Fibroblast of lung (primary cell): ENCODE measurements at places on chromosomes 11 and 22.
A peak's percentile ranks its signal among the peaks of the same experiment; 100 is the strongest.

DNA sequence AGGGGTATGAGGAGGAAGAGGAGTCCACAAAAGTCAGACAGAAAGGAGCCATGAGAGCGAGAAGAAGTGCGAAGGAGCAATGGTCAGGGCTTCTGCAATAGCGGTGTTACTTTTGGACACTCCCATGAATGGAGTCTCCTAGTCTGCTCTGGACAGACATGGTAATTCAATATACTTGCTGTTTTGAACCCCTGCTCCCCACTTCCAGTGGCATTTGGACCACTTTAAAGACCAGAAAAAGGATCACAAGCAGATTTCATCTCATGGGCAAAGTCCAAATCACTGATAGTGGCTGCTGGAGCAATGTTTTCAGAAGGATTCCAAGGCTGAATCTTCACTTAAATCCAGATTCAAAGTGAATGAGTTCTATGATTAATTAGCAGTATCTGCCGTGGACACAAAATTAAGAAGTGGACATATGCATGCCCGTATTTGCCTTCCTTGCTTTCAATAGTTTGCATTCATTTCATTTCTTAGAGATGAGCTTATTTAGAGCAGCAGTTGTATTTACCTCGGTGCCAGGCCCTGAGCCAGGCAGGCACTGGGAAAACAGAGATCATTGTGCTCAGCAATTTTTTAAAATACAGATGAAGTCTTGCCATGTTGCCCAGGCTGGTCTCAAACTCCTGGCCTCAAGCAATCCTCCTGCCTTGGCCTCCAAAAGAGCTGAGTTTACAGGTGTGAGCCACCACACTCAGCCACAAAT lies 72.0 kb downstream of the SLC1A2 start:
- no peak for DNase-seq

DNA sequence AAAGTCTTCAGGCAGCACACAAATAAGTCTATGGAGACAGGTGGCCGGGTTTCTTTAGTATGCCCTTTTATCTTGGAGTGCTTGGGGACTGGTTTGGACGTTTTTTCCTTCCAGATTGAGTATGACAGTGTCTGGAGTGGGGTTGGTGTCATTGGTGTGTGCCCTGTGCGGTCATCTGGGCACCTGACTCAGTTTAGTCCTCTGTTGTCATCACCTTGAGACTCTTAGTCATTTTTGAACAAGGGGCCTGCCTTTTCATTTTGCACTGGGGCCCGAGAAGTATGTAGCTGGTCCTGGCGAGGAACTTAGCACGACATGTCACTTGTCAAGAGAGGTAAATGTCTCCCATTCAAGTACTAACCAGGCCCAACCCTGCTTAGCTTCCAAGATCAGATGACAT lies 27.2 kb upstream of the MYO18B start:
- no peak for DNase-seq

GRCh38 chr11:1803246-1803645 lies 31.5 kb upstream of the SYT8 start:
- no peak for DNase-seq

DNA sequence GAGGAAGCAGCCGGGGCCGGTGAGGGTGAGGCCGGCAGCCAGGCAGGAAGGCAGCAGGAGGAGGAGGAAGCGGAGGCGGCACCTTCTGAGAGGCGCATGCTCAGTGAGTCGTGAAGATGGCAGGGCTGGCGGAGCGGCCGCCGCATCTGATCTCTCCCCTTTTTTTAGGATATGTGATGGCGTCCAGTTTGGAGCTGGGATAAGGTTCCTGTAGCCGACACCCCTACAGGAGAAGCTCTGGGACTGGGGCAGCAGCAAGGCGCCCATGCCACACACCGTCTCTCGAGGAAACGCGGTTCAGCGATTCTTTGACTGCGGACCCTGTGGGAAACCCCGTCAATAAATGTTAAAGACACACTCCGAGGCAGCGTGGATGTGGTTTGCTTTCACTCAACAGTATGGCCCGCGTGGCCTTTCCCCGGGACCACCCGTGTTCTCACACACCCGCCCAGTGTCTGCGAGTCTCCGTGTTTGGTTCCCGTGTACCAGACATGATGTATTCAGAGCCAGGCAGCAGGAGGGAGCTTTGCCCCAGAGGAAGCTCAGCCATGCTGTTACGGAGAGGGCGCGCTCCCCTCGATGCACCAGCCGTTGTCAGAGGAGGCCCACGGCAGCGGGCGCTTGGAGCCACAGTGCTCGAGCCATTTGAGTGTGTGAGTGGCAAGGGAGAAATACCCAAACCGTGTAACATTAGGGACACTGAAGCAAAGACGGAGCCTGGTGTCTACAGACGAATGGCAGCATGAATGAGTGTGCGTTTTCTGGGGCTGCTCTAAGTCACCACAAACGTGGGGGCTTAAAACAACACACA lies 27.7 kb upstream of the PARVB start:
- no peak for DNase-seq

DNA sequence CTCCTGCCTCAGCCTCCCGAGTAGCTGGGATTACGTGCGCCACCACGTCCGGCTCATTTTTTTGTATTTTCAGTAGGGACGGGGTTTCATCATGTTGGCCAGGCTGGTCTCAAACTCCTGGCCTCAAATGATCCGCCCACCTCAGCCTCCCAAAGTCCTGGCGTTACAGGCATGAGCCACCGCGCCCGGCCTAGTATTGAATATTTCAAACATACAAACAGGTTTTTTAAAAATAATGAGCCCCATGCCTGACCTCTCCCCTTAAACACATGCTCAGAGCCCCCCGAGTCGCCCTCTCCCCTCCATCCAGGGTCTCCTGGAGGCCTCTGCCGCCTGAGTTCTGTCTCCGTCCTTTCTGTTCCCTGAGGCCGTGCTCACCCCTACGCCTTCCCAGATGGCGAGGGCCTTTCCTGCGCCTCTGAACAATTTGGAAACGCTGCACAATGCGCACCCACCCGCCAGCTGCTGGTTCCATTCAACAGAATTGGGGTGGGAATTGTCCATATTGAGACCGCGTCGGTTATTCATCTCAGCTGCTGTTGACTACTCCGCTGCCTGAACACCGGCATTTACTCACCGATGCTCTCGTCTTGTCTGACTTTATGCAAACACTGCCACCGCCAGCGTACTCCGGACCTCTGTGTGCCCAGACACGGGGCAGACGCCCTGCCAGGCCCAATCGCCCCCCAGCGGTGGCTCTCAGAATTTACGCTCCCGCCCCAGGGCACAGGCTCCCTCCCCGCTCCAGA lies 13.6 kb upstream of the RNH1 start:
- DNase-seq = no peak

DNA sequence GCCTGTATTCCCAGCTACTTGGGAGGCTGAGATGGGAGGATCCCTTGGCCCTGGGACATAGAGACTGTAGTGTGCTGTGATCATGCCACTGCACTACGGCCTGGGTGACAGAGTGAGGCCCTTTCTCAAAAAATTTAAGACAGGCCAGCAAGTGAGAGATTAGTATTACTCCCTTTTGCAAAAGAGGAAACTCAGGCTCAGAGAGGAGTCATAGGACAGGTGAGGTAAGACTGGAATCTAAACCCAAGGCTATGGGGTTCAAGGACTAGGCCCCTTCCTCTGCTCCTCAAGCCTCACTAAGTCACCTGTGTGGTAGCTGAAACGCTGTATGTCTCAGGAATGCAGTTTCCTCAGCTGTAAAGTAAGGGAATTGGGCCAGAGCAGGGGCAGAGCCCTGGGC lies 1.6 kb upstream of the P2RY2 start:
- DNase-seq = no peak

GRCh38 chr11:46352063-46352841 lies 5.0 kb downstream of the DGKZ start:
- DNase-seq = peak; percentile 32

DNA sequence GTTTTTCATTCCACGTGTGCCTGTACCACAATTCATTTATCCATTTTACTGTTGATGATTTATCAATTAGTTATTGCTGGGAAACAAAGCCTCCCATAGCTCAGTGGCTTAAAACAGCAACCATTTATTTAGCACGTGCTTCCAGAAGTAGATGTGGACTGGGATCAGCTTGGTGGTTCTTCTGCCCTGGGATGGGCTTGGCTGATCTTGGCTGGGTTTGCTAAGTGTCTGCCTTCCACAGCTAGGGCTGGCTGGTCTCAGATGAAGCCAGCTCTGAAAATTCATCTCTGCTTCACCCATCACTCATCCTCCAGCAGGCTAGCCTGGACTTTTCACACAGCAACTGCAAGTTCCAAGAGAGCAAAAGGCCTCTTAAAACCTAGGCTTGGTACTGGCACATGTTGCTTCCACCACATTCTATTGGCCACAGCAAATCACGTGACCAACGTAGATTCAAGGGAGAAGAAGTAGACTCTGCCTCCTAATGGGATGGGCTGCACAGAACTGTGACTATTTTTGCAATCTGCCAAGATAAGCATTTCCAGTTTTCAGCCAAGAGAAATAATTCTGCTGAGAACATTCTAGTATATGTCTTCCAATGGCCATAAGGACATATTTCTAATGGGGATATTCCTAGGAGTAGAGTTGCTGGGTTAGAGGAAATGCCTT lies 124.9 kb downstream of the MN1 start:
- no peak for DNase-seq

- no peak for DNase-seq
Observed at GRCh38 chr11:5809905-5810795, 1.4 kb downstream of the OR52N2 start.
